SK-N-DZ (cell line): ENCODE measurements at places on chromosomes 5 and 9.

- no peak for DNase-seq
Observed at GRCh38 chr9:74403581-74403980, 93.6 kb upstream of the RORB start.

- DNase-seq, result no peak
Observed at GRCh38 chr5:100186181-100186580, 349.0 kb upstream of the FAM174A start.

DNA sequence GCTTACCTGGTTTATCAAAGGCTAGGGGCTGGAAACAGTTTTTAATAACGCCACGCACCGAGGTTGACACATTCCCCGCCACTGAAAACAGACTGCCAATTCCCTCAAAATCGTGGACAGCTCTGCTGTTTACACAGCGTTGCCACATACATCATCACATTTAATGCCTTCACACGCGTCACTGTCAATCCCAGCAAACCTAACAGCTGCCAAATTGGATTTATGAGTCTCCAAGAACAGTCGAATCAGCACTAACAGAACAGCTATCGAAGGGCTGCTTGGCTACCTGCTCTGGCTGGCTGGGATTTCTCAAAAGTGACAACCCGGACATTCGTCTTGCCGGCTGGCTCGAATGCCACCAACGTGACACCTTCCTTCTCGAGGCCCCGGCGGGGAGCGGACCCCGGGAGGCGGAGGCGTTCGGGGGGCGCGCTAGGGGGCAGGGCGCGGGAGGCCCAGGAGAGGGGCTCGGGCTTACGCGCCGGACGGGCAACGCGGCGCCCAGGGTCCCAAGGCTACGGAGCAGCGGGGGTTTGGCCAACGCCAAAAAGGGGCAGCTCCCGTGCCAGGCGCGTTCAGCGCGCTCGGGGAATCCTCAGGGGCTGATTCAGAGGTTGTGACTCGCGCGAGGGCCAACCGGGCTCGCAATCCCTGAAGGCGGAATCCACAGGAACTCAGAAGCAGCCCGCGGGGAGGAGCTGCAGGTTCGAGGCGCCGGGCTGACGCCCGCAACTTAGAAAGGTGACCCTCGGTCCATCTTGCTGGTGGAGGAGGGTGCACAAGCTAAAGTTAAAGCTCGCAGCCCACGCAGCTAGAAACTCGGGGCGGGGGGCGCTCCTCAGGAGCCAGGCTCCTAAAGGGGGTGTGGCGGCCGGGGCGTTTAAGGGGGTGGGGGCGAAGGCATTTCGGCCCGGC, 1.2 kb downstream of the CDC14B start:
- peak; percentile 49 for DNase-seq

DNA sequence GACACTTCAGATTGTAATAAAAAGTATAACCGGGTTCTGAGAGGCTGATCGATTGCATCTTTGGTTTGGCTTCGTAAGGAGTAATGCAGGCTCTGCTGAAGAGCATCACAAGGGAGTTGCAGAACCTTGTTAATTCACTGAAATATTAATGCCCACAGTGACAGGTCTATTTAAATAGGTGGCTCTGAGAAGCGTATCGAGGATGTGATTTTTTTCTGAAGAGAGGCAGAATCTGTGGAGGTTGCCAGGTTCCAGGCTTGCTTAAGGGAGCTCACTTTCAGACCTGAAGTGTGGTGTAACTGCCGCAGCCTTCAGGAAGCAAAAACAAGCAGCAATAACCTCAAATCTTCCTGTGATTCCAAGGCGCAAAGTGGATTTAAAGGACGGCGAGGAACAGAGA, 80.3 kb downstream of the ANKRD33B start:
- DNase-seq, result no peak

- DNase-seq, result peak; percentile 68
Observed at GRCh38 chr5:112921026-112921832, 798 bp downstream of the REEP5 start.

DNA sequence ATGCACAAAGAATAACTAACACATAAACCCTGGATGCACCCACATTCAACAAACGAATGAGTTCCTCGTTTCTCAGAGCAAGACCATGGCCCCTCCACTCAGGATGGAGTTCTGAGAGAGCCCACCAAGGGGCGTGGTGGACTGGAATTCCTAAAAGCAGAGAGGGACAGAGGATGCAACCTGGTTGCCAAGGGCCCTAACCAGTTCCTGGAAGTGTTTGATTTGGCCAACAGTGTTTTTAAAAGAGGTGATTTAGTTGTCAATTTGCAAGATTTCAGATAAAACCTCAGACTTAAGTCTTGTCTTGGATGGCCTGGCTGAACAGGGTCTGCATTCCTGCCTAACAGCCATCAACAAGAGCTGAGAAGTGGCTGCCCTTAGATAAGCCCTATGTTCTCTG, 34.4 kb downstream of the GLRA1 start:
- no peak for DNase-seq

- DNase-seq, result no peak
Observed at GRCh38 chr5:172887692-172888091, 53.6 kb downstream of the ERGIC1 start.

GRCh38 chr5:29878599-29878998, 1314.9 kb upstream of the CDH6 start:
- DNase-seq, result no peak

DNA sequence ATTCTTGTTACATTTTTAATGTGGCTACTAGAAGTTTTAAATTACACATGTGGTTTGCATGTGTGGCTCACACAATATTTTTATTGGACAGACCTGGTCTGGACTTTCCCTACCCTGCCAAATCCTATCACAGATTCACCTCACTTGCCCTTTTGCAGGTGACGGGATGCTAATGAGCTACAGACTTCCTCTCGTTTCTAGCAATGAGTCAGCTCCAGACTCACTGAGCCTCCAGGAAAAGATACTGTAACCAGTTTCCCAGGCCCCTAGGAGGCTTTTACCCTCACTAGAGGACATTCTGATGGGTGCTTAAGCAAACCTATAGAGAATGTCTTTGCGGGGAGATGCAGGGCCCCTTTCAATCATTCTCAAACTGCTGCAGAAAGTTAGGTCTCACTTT, 135.4 kb downstream of the WDR41 start:
- no peak for DNase-seq
